ENCODE measurements at places on chromosomes 6 and 20.
A peak's percentile ranks its signal among the peaks of the same experiment; 100 is the strongest.

DNA sequence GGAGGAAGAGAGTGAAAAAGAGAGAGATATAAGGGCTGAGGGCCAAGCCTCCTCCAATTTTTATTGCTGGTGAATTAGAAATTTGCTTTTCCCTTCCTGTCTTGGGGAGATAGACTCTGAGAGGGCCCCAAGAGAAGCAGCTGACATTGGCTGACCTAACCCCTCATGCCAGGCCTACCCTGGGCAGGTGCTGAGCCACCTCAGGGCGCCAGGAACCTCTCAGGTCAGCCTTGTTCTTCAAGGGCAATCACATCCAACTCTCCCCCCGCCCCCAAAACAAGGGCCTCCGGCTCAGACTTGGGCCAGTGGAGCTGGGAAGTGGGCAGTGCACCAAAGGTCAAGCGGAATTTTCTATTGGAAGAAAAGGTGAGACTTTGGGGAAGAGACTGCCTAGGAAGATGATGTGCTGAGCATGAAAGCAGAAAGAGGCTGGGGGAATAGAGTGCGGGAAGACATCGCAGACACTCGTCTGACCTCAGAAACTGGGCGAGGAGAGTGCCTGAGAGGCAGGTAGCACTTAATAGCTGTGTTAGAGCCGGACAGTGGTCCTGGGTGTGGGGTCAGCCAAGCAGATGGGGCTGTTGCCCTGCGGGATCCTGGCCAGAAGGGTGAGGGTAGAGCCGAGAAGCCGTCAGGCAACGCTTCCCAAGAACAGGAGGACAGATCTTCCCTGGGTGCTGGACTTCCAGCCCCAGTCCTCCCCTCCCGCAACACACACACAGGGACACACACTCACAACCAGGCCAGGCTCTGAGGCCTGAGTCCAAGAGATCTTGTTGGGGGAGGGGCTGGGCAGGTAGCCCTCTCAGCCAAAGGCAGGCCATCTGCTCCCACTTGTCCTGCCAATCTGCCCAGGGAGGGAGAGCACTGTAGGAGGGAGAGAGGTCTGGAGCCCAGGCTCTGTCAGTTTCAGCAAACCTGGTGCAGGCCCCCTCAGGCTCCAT lies 3.7 kb upstream of the FASTKD5 start:
- no peak for DNase-seq

GRCh38 chr6:38688579-38689087 lies 14.3 kb downstream of the GLO1 start:
- no peak for DNase-seq

DNA sequence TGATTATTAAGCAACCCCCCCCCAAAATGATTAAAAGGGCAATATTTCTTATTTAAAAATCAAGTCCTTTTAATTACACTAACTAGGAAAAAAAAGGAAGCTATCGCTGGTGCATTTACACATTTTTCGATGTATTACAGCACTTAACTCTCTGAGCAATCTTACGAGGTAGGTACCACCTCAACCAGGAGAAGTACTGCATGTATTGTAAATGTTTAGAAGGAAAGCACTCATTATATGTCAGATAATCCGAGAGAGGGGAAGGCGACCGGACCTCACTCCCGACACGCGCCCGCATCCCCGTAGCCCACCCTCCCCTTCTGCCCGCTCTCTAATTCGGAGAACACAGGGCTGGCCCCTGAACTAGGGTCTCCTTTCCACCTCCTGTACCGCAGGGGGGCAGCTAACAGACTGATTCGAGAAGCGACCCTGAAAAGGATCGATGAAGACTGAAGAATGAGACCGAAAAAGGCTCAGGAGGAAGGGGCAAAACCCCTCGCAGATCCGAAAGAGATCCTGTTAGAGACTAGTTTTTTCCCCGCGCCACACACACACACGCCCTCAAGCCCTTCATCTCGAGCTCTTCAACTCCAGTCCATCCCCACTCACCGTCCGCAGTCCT lies 337 bp downstream of the ESF1 start:
- DNase-seq: no peak

DNA sequence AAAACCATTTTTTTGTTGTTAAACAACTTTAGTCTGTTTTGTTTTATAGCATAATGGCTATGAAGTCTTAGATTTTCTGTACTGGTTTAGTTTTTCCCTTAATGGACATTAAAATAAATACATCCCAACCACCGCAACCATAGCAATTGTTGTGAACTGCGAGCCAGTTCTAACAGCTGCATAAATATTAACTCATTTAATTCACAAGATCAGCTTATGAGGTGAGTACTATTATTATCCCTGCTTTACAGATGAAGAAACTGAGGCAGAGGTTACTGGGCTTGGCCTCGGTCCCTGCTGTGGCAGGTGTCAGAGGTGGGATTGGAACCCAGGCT lies 23.1 kb downstream of the MOCS3 start:
- no peak for DNase-seq

GRCh38 chr6:150435832-150436231 lies 67.0 kb downstream of the IYD start:
- no peak for DNase-seq

- DNase-seq: no peak
Observed at GRCh38 chr6:139355172-139355571, 19.3 kb downstream of the CITED2 start.

DNA sequence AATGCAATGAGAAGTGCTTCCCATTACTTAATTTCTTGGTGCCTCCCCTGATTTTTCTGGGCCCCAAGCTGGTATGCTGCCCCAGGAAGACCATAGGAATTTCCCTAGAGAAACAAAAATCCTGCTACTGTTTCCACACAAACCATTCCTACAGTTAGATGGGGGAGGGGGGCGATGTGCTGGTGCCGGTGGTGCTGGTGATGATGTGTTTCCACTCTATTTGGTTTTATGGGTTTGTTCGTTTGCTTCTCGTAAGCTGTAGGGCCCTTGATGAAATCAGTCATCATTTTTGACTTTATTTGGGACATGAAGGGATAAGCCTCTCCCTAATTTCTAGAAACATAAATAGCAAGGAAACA lies 105.1 kb downstream of the MKKS start:
- peak; percentile 30 for DNase-seq

GRCh38 chr6:83578057-83578456 lies 65.7 kb downstream of the PRSS35 start:
- no peak for DNase-seq

DNA sequence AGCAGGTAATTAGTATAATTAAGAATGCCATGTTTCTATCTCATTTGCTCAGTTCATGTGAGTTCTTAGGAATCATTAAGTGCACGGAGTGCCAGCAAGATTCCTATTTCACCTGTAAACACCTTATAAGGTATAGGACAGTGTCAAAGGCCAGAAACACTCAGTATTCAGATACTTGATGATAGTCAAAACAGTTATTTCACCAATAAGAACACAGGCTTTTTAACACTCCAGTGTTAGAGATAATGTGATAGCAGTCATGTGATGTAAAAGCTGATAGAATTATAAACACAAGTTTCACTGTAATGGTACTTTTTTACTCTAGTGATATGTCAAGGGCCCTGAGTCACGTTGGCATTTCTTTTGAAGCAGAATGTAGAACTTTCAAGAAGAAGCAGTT lies at the start of gene GPRC6A:
Gene GPRC6A (minus strand): TSS at position 101 of the 400 bp plus-strand sequence. CDS start 70 bp downstream, at position 31.
- DNase-seq: no peak

DNA sequence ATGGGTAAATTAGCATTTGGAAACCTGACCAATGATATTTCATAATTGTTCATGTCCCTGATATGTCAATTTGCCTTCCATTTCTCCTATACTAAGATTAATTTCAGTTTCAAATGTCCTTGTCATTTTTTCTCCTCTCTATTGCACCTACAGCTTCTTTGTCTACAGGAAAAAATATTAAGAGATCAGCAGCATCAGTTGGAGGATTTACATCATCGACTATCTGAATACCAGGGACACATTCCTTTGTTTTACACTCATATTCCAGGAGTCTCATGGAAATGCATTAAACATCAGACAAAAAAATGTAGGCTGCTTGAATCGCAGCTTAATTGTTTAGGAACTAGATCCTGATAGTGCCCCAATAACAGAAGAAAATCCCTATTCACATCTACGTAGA lies 188.2 kb downstream of the PRKN start:
- DNase-seq: peak; percentile 14

DNA sequence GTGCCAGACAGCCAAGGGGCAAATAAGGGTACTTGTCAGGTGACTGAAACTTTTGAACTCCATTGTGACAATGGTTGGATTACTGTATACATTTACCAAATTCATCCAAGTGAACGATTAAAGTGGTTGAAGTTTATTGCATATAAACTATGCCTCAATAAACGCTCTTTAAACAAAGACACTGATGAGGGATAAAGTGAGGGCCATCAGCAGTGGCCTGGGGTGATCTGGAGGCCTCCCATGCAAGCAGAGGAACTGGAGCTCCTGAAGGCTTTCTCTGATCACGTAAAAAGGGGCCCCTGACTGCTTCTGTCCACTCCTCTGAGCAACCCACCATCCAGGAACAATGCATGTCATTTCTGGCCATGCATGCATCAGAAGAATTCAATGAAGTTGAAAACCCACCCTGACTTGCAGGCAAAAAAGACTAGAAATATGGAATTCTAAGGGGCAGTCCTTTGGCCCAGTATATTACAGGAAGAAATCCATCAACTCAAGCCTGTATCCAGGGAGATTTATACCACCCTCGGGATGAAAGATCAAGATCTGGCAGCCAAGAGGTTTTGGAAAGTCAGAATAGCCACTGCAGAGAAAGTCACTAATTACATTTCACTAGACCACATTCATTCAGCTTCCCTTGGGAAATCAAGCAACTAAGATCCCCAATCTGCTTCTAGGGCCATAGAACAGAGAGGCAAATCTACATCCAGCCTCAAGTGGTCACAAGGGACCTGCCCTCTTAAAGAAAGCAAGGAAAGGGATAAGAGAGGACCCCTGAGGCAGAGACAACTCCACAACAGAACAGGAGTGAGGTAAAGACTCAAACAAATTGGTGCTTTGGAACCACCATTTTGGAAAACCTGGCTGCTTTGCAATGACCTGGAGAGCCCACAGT lies 31.7 kb upstream of the RAB22A start:
- DNase-seq: no peak

DNA sequence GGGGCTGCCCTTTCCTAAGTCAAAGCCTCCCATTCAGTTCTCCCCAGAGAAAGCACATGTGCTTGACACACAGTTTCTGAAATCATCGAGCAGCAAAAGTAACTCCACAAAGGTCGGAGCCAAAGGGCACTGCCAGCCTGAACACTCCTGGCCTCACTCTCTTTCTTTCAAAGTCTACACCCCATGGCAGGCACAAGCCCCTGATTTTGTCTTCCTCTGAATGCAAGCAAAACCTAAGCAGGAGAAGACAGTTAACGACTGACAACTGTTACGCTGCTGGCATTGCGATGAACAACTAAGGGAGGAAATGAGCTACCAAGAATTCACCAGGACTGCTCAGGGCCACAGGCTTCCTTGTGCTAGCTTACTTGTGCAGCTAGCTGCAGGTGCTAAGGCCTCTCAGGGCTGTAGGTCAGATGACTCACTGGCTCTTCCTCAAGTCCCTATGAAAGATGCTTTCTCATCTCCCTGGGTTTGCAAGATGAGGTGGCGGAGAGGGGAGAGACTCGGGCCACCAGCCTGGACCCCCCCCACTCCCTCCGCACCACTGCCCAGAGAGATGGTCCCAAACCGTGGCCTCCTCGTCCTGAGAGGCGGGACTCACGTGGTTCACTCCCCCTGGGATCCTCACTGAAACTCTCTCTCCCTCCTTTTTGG lies 208.2 kb downstream of the DLL1 start:
- DNase-seq: no peak

DNA sequence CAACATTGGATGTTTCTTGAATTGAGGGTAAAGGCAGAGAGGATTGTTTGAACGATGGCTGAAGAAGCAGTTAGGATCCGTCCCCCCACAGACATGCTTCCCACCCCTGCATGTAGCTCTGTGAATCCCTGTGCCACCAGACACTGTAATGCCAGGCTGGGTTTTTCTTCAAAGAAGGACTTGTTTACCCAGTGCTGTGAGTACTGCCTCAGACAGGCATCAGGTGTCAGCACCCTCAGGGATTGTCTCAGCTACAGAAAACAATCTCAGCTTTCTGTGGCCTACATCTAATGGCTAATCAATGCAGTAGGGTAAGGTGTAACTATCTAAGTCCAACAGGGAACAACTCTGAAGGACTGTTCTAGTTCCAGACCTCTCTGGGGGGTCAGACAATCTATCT lies 853.0 kb upstream of the EPHA7 start:
- DNase-seq: no peak

GRCh38 chr20:64228751-64229506 lies 26.6 kb upstream of the PCMTD2 start:
- DNase-seq: no peak

DNA sequence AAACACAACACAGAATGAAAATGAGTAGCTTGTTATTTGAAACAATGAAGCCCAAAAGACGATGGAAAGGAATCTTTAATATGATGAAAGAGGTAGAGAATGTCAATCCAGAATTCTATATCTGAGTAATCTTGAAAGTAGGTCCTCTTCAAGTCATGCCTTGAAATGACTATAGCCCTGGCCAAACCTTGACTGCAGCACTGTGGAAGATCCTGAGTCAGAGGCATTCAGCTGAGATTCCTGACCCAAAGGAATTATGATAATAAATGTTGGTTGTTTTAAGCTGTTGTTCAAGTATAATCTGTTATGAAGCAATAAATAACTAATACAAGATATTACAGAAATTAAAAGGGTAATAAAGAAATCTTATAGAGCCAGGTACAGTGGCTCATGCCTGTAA lies 64.8 kb downstream of the IBTK start:
- DNase-seq: peak; percentile 40

DNA sequence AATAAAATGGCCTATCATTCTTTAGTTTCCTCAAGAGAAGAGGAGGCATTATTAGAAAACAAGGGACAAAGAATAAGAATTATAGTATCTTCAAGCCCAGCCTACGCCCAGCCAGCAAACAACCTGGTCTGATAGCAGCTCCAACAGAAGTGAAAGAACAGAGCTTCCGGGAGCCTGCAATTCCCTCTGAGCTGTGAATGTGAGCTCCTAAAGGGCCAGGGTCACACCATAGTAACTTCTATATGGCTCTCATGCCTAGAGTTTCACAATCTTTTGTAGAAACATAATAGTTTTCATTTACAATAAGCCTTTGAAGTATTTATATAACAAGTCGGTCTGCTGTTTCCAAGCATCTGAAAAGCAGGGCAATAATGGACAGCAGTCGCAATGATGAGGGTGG lies 116.5 kb downstream of the SMLR1 start:
- no peak for DNase-seq

DNA sequence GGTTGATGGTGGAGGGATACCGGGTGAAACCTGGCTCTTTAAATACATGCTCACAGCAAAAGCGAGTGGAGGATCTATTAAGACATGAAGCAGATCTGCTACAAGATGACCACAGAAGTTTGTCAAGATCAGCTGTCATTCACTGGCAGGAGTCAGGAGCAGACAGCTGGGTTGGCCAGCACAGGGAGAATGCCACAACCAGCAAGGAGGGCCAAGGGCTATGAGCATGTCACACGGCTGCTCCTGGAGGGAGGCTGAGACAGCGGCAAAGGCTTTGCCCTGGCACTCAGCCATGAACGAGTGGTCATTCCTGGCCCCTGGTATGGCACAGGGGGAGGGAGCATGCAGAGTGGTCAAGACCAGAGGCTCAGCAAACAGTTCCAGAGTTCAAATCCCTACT lies 77.6 kb downstream of the POPDC3 start:
- no peak for DNase-seq
